ENCODE measurements at places on chromosomes 3 and 15.

DNA sequence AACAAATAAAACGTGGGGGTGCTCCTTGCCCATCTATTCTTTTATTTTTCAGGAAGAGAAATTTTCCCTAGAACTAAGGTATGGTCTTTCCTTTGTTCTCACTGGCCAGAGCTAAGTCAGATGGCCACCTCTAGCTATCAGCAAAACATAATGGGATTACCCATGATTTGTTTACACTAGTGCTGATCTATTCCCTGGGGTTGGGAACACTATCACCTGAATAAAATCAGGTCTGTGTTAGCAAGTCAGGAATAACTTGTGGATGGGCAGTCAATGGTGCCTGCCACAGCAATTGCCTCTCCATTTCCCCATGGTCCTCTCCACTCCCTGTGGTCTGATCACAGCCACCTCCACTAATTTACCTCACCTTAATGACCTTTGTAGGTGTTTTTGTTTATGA lies 181.7 kb upstream of the CADPS start:
- DNase-seq, result no peak

GRCh38 chr15:50997371-50998051 lies 89.0 kb downstream of the AP4E1 start:
- no peak for DNase-seq

DNA sequence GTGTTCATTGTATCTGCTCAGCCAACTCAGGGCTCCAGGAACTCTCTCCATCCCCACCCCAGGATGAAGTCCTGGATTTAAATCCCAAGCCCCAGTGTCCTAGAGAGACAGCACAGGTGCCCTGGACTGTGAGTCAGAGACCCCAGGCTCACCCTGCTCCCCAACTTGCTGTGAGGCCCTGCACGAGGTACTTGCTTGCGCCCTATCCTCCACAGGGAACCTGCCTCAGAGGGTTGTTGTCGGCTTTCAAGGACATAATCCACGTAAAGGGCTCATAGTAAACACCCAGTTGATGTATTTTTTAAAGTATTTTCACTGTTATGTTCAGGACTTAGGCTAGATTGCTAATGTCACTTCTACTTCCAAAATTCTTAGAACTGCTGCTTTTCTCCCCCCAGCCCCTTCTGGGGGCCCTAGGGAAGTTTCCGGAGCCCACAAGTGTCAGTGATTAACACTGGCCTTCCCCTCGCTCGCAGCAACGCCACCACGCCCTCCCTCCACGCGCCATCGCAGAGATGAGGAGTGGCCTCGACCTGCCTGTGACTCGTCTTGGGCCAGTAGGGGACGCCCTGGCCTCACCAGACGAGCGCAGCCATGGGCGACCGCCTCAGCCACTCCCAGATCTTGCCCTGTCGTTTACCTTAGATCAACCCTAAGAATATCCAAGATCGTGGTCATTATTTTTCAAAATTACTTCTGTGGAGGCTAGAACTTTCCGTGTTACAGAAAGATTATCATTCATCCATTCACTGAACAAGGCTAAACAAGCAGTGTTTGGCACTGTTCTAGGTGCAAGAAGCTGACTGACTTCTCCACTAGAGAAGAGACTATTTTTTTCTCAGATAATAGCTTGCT lies 6.0 kb upstream of the SRP14 start:
- peak; percentile 75 for DNase-seq

DNA sequence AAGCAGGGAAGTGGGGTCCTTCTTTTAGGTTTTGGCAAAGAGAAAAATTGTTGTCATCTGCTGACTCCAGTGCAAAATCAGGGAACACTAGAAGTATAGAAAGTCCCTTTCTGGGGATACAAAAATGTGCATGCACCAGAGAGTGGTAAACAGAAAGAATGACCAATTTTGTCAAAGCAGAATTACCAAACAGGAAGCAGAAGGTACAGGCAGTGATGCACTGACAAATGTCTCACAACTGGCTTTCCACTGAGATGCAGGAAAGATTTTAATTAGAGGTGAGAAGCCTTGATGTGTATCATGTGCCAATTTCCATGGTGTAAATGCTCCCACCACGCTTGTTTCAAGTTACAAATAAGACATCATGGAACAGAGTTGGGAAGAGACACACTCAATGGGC lies 66.0 kb downstream of the TRIM69 start:
- no peak for DNase-seq

GRCh38 chr3:56314842-56315241 lies 153.4 kb downstream of the ERC2 start:
- DNase-seq, result no peak

DNA sequence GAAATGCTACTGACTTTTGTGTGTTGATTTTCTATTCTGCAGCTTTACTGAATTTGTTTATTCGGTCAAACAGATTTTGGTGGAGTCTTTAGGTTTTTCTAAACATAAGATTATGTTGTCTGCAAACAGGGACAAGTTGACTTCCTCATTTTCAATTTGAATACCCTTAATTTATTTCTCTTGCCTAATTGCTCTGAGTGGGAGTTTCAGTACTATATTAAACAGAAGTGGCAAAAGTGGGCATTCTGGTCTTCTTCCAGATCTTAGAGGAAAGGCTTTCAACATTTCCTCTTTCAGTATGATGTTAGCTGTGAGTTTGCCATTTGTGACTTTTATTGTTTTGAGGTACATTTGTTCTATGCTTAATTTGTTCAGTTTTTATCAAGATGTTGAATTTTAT lies 268.5 kb downstream of the WNT5A start:
- DNase-seq, result no peak

GRCh38 chr3:42762046-42762724 lies 10.9 kb downstream of the CCDC13 start:
- DNase-seq, result no peak

DNA sequence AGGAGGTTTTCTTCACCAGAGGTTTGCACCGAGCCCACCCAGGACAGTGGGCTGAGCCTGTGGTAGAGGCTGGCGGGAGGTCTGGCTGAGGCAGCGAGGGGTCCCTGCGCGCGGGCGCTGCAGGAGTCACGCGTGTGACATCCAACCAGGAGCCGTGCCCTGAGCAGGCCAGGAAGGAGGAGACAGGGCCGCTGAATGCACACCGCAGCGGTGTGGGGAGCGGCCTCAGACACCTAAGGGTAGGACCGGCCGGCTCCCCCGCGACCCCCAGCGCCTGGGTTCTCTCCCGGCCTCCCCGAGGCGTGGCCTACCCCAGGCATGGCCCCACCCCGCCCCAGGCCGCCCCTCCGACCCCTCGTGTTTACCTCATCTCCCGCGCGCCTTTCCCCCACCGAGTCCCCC lies 412 bp downstream of the SLC41A3 start:
- peak; percentile 59 for DNase-seq

DNA sequence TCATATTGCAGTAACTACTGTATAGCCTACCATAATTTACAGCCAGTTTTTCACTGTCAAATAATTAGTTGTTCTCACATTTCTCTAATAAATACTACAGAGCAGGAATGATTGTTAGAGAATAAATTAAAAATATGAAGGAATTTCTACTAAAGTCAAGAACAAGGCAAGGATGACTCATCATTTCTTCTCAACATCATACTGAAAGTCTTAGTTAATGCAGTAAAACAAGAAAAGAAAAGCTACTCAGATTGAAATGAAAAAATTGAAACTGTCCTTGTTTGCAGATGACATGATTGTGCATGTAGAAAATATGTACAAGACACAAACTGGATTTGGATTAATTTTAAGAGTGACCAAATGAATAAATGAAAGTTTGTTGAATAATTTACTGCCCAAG lies 608.2 kb downstream of the NSUN3 start:
- no peak for DNase-seq

GRCh38 chr3:120854908-120855526 lies 53.0 kb upstream of the STXBP5L start:
- DNase-seq, result no peak

DNA sequence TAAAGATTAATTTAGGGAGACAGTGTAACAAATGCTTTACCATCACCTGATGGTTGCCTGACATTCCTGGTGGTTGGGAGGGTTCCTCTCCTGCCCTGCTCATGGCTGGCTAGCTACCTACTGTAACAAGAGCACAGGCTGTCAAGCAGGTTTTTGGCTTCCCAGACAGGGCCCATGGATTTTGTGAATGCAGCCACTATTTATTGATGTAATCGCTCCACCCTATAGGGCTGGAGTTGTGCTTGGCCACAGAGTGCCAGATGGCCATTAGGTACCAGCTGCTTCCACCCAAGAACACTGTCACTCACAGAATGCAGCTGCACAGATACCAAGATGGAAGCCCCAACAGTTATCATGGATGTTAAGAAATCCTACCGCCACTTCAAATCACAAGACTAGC lies 31.0 kb upstream of the KLHL25 start:
- DNase-seq, result no peak

DNA sequence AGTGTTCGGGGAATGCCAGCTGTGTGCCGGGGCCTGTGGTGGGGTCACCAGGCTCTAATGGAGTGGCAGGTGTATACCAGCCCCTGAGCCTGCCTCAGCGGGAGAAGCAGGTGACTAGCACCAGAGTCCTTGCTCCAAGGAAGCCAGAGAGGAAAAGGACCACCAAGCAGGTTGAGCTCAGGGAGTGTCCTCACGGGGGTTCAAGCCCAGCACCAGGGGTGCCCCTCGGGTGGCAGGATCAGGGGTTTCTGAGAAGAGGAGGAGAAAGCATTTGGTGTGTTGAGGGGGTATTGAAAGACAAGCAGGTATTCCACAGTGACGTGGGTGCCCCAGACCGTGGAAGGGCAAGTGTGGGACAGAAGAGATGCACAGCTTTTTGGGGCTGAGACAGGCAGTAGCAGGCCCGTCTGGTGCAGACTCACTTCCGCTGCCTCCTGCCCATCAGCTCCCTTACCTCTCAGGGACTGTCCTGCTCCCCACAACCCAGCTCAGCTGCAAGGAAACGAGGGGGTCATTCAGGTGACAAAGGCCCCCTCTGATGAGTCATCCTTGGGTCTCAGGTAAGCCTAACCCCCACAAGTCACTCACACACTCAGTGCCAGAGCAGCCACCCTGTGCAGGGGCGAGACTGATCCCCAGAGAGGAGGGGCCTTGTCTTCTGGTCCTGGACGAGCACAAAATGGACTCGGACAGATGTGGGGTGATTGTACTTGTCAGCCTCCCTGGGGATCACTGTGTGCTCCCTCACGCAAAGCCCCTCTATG lies 21.4 kb upstream of the POC1A start:
- no peak for DNase-seq

- no peak for DNase-seq
Observed at GRCh38 chr3:166307756-166308350, 470.6 kb upstream of the BCHE start.

DNA sequence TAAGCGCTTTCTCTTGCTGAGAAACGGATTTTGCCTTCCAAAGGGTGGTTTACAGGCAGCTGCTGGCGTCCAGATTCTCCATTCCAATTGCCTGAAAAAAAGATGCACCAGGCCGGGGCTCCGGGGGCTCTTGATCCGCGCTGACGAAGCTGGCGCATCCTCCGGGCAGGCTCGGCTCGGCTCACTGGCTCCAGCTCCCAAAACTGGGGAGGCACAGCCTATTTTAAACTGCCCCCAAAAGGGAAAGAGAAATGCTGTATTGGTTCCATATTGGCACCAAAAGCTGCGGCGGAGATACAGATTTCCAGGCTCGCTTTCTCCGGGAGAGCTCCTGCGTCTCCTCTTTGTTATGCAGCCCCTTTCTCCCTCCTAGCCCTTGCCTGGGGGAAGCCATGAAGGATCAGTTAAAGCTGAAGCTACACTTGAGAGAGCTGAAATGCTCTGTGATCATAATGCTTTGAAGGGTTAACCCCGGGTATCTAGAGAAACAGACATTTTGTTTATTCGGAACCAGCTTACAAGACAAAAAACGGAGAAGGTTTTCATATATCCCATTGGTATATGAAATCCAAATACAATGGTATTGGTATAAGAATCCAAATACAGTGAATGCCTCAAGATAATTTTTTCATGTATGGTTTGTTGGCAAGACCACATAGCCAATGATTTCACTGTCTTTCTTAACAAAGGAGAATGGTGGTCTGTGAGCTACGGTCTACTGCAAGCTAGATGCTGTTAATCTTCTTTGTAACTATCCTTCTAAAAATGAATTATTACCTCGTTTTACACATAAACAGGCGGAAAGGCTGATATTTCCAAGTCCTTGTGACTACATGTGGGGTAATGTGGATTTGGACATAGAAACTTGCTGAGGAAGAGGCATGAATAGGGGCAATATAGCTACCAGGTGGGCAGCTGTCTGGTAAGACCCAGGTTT lies 693 bp downstream of the CD200 start:
- no peak for DNase-seq

DNA sequence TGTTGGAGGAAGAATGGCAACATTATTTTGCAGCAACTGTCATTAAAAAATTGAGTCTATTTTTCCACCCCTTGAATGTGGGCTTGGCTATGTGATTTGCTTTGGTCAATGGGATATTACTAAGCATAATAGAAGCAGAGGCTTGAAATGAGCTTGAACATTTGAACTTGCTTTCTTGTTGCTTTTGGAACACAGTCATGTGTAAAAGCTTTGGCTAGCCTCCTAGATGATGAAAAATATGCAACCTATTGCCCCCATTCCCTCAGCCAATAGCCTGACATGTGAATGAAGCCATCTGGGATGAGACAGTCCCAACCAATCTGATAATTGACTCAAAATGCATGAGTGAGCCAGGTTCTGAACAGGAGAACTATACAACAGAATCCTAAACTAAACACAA lies 78.4 kb downstream of the PLSCR2 start:
- DNase-seq, result no peak

- DNase-seq, result no peak
Observed at GRCh38 chr3:30680789-30681648, 74.6 kb downstream of the TGFBR2 start.

Data from HEK293T (cell line).